ENCODE measurements at places on chromosomes 11 and 22. TPM values are rescaled to one million over a fixed set of nuclear protein-coding genes. Genes with fewer than 3 reads are reported as not detected.

Gene MMP8
- not detected for total RNA-seq

Gene LRRC74B
- total RNA-seq = not detected

Gene RIMBP3C
- 0.51 TPM for total RNA-seq

- DNase-seq = no peak
These were observed 8.6 kb downstream of the TCN1 start for GRCh38 chr11:59857439-59858434.

GRCh38 chr11:17917556-17917955 is 95.3 kb downstream of the SERGEF start:
- no peak for DNase-seq

Gene CRYAB
- not detected for total RNA-seq

Gene CECR2
- total RNA-seq = 0.15 TPM

GRCh38 chr11:15714641-15715399 is 600.1 kb downstream of the INSC start:
- DNase-seq = no peak

DNA sequence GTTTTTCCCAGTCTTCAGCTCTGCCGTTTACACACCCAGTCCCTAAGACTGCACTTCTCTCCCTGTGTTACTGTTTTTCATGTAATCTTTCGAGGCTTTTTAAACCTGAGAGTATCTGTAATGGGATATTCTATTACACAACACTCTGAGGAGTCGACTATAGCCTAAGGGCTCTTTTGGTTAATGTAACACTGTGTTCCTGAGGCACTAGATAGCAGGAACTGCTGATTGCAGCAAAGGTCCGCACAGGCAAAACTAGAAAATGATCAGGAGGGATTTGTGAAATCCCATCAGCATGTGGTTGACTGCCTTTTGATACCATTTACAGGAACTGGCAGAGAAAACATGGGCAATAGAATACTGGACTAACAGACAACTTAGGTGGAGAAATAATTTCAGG is 512.3 kb upstream of the RAG2 start:
- no peak for DNase-seq

- DNase-seq = peak; percentile 67
These were observed 2.8 kb downstream of the PARVB start for GRCh38 chr22:44026630-44027511.
